Glutamatergic neuron (in vitro differentiated cells): ENCODE measurements at places on chromosomes 16 and 17. TPM values are rescaled to one million over a fixed set of nuclear protein-coding genes. Genes with fewer than 3 reads are reported as not detected.

CCL7 gene
- total RNA-seq, result not detected

UBTF gene
- total RNA-seq, result 97.6 TPM

CIBAR2 gene
- total RNA-seq, result not detected

NLRC3 gene
- not detected for total RNA-seq

SCARF1 gene
- total RNA-seq, result 4.0 TPM

GPR142 gene
- 20.7 TPM for total RNA-seq

GRCh38 chr17:385178-385835, 32.7 kb upstream of the RPH3AL start:
- peaks cover 28% of the 10 kb centered on the region for H3K27me3 ChIP-seq
- DNase-seq, result peak; percentile 78
- H3K4me3 ChIP-seq, result peak overlapping the region; percentile 34
- no peak overlapping the region for H3K27ac ChIP-seq

- no peak for DNase-seq
- H3K4me1 ChIP-seq, result peaks cover 35% of the 10 kb centered on the region
- H3K36me3 ChIP-seq, result peaks cover 6% of the 10 kb centered on the region
- peaks cover 14% of the 10 kb centered on the region for H3K27me3 ChIP-seq
- H3K4me3 ChIP-seq, result no peak overlapping the region
- peak overlapping the region; percentile 66 for H3K27ac ChIP-seq
Measured at GRCh38 chr17:16442594-16443510, 27.5 kb downstream of the TRPV2 start.

DNA sequence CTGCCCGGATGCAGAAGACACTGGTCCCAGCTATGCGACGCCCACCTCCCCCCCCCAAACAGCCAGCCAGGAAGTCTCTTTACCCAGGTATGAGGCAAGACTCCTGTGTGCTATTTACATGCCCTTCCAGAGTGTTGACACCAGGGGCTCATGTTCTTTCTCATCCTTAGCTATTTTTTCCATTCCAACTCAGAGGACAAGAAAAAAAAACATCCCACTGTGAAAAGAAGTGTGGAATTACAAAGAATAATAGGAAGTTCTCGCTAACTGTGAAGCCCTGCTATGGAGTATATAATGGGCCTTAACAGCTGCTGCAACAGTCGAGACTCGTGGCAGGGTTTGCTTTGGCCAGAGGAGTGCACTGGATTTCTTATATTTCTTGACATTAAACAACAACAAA, 584.9 kb downstream of the CDH13 start:
- H3K4me1 ChIP-seq, result peaks cover 3% of the 10 kb centered on the region
- H3K27ac ChIP-seq, result no peak overlapping the region
- H3K27me3 ChIP-seq, result no peaks in the 10 kb centered on the region
- H3K36me3 ChIP-seq, result peaks cover 4% of the 10 kb centered on the region
- DNase-seq, result no peak

DNA sequence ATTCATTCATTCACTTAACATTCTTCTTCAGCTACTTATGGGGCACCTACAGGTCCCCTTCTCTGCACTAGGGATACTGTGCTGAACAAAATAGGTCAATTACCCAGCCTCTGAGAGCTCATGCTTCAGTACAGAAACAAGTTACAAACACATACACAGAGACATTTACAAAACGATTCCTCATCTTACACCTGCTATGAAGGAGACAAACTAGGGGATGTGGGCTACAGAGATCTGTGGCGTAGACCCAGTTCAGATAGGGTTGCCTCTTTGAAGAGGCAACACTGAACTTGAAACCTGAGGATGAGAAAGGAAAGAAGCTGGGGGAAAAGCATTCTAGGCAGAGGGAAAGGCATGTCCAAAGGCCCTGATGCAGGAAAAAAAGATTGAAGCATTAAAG, 5.2 kb downstream of the IL21R start:
- no peak for DNase-seq
- H3K27ac ChIP-seq, result no peak overlapping the region
- peaks cover 11% of the 10 kb centered on the region for H3K4me1 ChIP-seq
- no peak overlapping the region for H3K4me3 ChIP-seq

DNA sequence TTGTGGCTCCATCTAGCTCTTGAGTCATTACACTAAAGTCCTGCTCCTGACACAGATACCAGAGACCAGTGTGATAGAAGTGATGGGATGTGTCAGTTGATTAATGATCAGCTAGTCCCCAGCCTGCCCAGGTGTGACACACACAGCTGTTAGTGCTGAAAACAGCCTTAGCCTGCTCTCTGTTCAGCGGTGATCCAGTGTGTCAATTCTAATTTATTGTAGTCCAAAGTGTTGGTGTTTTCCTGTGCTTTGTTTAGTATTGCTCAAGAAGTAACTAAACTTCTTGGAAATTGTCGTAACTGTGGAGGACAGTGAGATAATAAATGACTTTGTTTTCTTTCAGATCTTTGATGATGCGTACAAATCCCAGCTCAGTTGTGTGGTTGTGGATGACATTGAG, 92.3 kb downstream of the WNT3 start:
- no peak for DNase-seq
- H3K4me3 ChIP-seq, result no peak overlapping the region
- H3K36me3 ChIP-seq, result no peaks in the 10 kb centered on the region
- H3K27ac ChIP-seq, result no peak overlapping the region
- H3K4me1 ChIP-seq, result no peaks in the 10 kb centered on the region

GRCh38 chr16:89410794-89411309, 79.5 kb downstream of the ANKRD11 start:
- H3K27me3 ChIP-seq, result peaks cover 16% of the 10 kb centered on the region
- H3K27ac ChIP-seq, result peak overlapping the region; percentile 85
- H3K4me3 ChIP-seq, result peak overlapping the region; percentile 68
- DNase-seq, result peak; percentile 67
- peaks cover 67% of the 10 kb centered on the region for H3K4me1 ChIP-seq

DNA sequence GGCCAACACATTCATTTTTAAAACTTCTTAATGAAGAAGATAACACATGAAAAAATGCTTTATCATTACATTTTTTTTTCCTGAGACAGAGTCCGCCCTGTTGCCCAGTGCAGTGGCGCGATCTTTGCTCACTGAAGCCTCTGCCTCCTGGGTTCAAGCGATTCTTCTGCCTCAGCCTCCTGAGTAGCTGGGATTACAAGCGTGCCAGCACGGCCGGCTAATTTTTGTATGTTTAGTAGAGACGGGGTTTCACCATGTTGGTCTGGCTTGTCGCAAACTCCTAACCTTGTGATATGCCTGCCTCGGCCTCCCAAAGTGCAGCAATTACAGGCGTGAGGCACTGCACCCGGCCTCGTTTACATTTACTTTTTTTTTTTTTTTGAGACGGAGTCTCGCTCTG, 13.2 kb downstream of the HBQ1 start:
- no peak overlapping the region for H3K27ac ChIP-seq
- H3K4me1 ChIP-seq, result no peaks in the 10 kb centered on the region
- no peak for DNase-seq
- H3K4me3 ChIP-seq, result no peak overlapping the region

GRCh38 chr17:4901648-4902344, 1.1 kb downstream of the CHRNE start:
- H3K27me3 ChIP-seq, result peaks cover 20% of the 10 kb centered on the region
- no peaks in the 10 kb centered on the region for H3K36me3 ChIP-seq
- H3K4me1 ChIP-seq, result peaks cover 10% of the 10 kb centered on the region

DNA sequence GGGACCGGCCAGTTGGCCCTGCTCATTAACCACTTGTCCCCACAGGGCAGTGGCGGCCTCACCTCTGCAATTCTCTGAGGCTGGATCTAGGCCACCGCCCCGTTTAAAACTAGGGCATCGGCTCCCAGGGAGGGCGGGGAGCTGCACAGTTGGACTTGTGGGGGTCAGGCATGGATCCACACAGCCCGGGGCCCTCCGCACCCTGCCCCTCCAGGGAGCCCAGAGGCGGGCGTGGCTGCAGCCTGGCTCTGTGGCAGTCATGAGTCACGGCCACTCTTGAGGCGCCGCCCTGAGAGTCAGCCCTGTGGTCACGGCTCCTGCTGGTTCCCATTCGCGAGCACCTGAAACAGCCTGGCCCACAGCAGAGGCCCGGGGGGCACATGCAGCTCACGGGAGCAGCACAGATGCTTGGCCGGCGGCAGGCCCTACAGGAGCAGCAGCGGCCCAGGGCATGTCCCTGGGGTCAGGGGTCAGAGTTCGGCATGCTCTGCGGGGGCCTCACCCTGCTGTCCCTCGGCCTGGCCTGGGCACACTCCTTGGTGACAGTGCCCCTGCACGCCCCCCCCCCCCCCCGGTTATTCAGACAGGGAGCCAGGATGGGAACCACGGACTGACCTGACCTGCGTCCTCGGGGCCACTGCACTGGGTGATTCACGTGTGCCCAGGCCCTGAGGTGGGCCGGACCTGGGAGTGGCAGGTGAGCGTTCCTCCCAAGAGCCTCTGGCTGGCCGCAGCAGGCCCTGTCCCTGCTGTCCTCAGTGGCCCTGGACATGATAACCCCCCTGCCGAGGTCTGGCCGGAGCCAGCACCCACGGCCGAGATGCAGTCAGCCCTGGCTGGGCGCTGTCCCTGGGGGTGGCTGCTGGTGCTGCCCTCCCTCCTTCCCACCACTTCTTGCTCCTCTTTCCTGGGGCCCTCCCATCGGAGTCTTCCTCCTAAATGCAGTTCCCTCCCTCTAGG, 8.2 kb downstream of the CAPN15 start:
- no peak overlapping the region for H3K27ac ChIP-seq
- H3K27me3 ChIP-seq, result no peaks in the 10 kb centered on the region
- no peak for DNase-seq
- H3K4me3 ChIP-seq, result no peak overlapping the region
- no peaks in the 10 kb centered on the region for H3K4me1 ChIP-seq

DNA sequence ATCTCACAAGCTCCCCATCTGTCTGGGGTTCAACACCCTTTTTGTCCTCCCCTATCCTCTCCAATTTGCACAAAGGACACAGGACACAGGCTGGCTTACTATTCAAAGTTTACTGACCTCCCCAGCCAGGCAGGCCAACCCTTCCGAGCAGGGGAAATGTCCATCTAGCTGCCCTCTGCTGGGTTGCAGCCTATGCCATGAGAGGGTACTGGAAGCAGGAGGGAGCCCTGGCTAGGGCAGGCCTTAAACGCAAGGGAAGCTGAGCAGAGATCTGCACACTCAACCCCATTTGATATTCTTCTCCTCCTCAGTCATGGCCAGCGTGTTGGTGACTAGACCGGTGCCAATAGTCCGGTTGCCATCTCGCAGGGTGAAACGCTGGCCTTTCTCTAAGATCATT, 3.5 kb downstream of the TUFM start:
- no peak overlapping the region for H3K4me3 ChIP-seq
- peaks cover 10% of the 10 kb centered on the region for H3K36me3 ChIP-seq
- peaks cover 10% of the 10 kb centered on the region for H3K4me1 ChIP-seq
- DNase-seq, result no peak
- H3K27ac ChIP-seq, result no peak overlapping the region

DNA sequence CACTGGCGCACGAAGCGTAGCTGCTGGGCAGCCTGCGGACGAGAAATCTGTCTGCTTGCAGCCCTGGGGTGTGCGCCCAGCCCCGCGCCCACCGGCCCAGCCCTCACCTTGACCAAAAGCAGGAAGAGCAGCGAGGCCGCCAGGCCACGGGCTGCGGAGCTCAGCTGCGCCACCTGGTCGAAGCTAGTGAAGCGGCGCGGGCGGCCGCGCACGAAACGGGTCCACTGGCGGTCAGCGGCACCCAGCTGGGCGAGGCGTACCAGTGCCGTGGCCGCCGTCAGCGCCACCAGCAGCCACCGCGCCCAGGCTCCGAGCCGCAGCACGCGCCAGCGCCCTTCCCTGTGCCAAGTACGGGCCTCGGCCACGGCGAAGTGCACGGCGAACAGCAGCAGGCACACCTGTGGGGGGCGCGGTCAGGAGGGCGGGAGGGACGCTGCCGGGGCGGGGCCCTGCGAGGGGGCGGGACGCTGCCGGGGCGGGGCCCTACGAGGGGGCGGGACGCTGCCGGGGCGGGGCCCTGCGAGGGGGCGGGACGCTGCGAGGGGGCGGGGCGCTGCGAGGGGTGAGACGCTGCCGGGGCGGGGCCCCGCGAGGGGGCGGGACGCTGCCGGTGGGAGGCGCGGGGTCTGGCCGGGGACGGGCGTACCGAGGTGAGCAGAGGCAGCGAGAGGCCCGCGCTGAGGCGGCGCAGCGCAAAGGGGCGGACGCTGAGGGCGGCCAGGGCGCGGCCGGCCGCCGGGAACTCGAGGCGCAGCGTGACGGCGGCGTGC, 43.2 kb downstream of the TSC2 start:
- H3K27ac ChIP-seq, result no peak overlapping the region
- H3K4me3 ChIP-seq, result peak overlapping the region; percentile 5
- no peaks in the 10 kb centered on the region for H3K36me3 ChIP-seq
- peak; percentile 85 for DNase-seq

DNA sequence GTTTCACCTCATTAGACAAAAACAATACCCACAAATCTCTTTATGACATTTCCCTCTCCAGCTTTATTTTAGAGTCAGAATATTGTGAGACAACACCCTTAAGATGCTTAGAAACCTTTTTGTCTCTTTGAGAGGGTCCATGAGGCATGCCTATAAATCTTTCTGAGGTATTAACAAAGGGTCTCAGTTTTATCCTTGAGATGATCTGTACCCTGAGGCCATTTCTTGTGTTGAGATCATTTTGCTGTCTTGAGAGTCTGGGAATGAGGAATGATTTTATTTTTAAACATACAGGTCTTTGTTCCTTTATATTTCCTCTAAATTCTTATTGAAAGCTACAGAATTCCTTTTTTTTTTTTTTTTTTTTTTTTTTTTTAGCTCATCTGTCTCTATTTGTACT, 179.7 kb upstream of the HS3ST4 start:
- DNase-seq, result no peak
- H3K27me3 ChIP-seq, result no peaks in the 10 kb centered on the region
- H3K36me3 ChIP-seq, result no peaks in the 10 kb centered on the region

- H3K4me3 ChIP-seq, result no peak overlapping the region
- peak; percentile 35 for DNase-seq
- peak overlapping the region; percentile 56 for H3K27ac ChIP-seq
- no peaks in the 10 kb centered on the region for H3K36me3 ChIP-seq
- H3K27me3 ChIP-seq, result peaks cover 11% of the 10 kb centered on the region
- peaks cover 19% of the 10 kb centered on the region for H3K4me1 ChIP-seq
Measured at GRCh38 chr17:82587234-82588086, 60.8 kb downstream of the WDR45B start.

DNA sequence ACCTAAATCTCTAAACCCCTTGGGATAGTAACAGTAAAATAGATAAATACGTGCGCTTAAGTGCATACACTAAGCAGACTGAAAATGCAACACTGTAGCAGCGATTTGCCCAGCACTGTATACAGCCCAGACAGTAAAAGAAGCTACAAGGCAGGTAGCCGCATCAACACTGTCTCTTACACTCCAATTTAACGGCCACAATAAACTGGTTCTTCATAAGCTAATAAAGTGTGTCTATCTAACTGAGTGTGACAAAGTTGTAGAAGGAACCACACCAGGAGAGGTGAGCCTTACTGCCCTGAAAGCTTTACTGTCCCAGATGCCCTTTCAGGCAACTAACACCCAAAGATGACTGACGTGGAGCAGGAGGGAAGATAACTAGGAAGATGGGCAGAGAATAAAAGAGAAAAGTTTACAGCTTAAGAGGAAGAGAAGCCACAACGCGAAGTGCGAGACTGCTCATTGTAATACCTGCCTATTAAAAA, 847 bp downstream of the ZDHHC7 start:
- peaks cover 6% of the 10 kb centered on the region for H3K27me3 ChIP-seq
- H3K36me3 ChIP-seq, result no peaks in the 10 kb centered on the region
- peak overlapping the region; percentile 94 for H3K4me3 ChIP-seq

- no peak overlapping the region for H3K27ac ChIP-seq
- no peaks in the 10 kb centered on the region for H3K4me1 ChIP-seq
- H3K4me3 ChIP-seq, result no peak overlapping the region
- DNase-seq, result peak; percentile 39
- peaks cover 4% of the 10 kb centered on the region for H3K27me3 ChIP-seq
Measured at GRCh38 chr16:50862818-50863643, 121.1 kb downstream of the CYLD start.
